ENCODE measurements at places on chromosomes 6 and 20. TPM values are rescaled to one million over a fixed set of nuclear protein-coding genes. Genes with fewer than 3 reads are reported as not detected.

TMEM200A gene
- 4.8 TPM for total RNA-seq

BTNL2 gene
- total RNA-seq, result not detected

TRIM40 gene
- not detected for total RNA-seq

HDGFL1 gene
- total RNA-seq, result not detected

TNF gene
- 320 TPM for total RNA-seq

RHAG gene
- not detected for total RNA-seq

MAP3K7 gene
- 25.2 TPM for total RNA-seq

RSPO3 gene
- total RNA-seq, result not detected

FOXQ1 gene
- total RNA-seq, result not detected

NKX2-4 gene
- not detected for total RNA-seq

SPAG4 gene
- 5.9 TPM for total RNA-seq

SPATS1 gene
- total RNA-seq, result not detected

MYH7B gene
- not detected for total RNA-seq

FAM217A gene
- not detected for total RNA-seq

EGFL8 gene
- 8.3 TPM for total RNA-seq

AVP gene
- not detected for total RNA-seq

SASH1 gene
- 0.17 TPM for total RNA-seq

HMGCLL1 gene
- total RNA-seq, result not detected

CLPSL1 gene
- not detected for total RNA-seq

SYCP2L gene
- 1.6 TPM for total RNA-seq

CST4 gene
- total RNA-seq, result not detected

CGA gene
- total RNA-seq, result not detected

TMEM244 gene
- not detected for total RNA-seq

TAAR8 gene
- not detected for total RNA-seq

RCAN2 gene
- 7.6 TPM for total RNA-seq

CRISP3 gene
- not detected for total RNA-seq

KIF25 gene
- not detected for total RNA-seq

CLIC5 gene
- total RNA-seq, result 3.8 TPM

LPIN3 gene
- 0.21 TPM for total RNA-seq

ARFGAP1 gene
- 144 TPM for total RNA-seq

Measured in natural killer cell treated with Interleukin-12 subunit alpha and Interleukin-12 subunit beta and Interleukin-15 and Interleukin-18, amount 100 ng/mL, for 72 hours (primary cell).